T-helper 1 cell (primary cell): ENCODE measurements at places on chromosomes 3 and 15.

GRCh38 chr15:91209318-91209717 is 109.3 kb downstream of the SV2B start:
- DNase-seq: no peak

DNA sequence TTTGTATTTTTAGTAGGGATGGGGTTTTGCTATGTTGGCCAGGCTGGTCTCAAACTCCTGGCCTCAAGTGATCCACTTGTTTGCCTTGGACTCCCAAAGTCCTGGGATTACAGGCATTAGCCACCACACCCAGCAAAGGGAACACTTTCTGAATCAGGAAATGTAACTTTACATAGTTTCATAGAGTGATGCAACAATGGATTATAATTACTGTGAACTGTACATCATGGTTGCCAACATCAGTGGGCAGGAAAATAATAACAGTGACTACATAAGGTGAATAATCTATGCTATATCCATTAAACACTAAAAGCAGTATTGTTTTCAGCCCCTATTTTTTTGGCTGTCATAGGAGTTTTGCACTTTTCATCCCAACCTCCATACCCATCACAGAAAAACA is 5.0 kb upstream of the KPNA1 start:
- DNase-seq: no peak

- no peak for DNase-seq
Measured at GRCh38 chr3:60330107-60330506, 921.1 kb downstream of the FHIT start.

GRCh38 chr3:195149292-195150030 is 121.5 kb downstream of the XXYLT1 start:
- no peak for DNase-seq

DNA sequence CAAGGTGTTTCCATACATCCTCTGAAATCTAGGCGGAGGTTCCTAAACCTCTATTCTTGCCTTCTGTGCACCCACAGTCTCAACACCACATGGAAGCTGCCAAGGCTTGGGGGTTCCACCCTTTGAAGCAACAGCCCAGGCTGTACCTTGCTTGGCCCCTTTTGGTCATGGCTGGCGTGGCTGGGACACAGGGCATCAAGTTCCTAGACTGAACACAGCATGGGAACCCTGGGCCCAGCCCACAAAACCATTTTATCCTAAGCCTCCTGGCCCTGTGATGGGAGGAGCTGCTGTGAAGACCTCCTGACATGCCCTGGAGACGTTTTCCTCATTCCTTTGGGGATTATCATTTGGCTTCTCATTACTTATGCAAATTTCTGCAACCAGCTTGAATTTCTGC is 739.0 kb upstream of the NECTIN3 start:
- no peak for DNase-seq
